ENCODE measurements at places on chromosomes 7 and 10.

GRCh38 chr7:105808703-105809590, 67.5 kb downstream of the ATXN7L1 start:
- no peak for DNase-seq

DNA sequence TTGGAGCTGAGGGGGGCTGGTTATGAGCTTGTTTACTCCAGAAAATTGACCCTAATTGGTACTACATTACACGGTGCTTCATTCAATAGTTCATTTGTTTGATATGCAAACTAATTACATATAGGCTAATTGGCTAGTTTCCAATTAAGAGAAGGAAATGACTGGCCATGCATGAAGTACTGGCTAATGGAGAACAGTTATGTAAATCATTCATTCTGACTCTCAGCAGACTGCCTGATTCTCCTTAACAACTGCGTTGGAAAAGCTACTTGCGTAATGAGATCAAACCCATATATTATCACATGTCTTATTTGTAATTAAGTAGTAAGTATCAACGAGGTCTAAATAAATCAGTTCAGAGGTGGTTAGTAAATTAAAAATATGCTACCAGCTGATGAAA, 81.8 kb upstream of the CTTNBP2 start:
- no peak for DNase-seq

- DNase-seq, result no peak
These were observed 289.4 kb upstream of the SP8 start for GRCh38 chr7:21076054-21076453.

- no peak for DNase-seq
These were observed 100.8 kb downstream of the ACTR3B start for GRCh38 chr7:152860310-152860709.

DNA sequence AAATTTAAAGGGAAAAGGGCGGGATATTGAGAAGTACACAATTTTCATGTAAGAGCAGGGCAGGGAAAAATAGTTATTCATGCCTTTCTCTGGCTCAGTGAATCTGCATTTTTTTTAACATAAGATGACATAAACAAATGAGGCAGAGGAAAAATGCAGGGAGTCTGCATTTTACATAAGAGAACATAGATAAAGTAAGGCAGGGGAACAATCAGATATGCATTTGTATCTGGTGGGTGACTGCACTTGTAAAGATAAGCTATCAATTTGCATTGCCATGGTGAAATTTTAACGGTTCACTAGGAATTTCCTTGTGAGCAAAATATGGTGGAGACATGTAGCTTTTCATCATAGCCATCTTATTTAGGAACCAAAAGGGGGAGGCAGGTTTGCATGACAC, 33.5 kb downstream of the ALOX5 start:
- no peak for DNase-seq

DNA sequence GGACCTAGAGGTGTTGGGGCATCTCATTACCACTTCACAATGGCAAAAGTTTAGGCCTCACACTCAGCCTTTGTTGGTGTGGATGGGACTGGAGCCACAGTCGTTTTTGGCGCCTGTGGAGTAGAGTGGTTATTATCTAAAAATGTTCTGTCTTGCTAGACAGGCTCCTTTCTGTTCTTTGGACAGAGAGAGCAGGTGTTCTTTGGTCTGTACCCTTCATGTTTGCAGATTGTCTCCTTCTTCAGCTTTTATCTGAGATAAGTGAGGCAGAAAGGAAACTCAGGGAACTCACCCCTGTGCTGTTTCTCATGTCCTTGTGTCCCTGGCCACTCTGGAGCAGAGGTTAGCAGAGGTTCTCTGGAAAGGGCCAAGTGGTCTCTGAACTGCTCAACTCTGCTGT, 103.7 kb downstream of the CCNY start:
- no peak for DNase-seq

Measured in right forelimb (tissue), 1 donor.